Panc1 (cell line): ENCODE measurements at places on chromosomes 3 and 15. TPM values are rescaled to one million over a fixed set of nuclear protein-coding genes. Genes with fewer than 3 reads are reported as not detected.

DNA sequence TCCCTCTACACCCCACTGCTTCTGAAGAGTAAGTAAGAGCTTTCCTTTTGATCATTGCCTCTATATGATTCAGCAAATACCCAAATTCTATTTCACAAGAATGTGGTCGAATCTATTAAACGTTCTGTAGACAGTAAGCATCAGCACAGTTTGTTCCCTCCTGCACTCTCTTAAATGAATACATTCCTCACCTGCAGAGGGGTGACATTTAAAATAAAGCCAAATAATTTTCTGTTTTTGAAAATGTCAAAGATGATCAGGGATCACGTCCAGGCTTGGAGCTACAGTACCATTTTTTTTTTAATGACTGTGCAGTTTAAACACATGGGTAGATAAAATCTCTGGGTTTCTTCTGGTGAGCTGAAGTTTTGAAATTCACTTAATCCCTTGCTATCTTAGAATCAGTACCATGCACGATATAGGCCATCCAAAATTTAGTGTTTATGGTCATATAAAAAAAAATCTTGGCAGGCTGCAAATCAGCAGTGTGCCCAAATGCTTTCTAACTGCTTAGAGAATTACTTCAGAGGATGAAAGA, 12.8 kb downstream of the PYDC2 start:
- no peak for DNase-seq

The SYNPR gene
- total RNA-seq: not detected

DNA sequence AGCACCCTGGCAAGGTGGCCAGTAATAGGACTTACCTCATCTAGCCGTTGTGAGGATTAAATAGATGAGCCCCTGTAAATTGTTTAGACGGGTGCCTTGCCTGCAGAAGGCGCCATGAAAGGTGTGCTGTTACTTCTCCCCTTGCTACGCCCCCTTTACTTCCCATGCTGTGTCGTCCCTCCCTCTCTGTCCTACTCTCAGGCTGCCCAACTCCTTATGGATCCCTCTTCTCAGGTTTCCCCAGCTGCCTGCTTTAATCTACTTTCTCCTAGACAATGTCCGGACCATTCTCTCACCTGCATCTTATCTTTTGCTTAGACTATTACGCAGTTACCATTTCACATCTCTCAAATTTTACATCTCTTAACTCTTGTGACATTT, 1.7 kb upstream of the FBXW12 start:
- no peak for DNase-seq

The SAXO2 gene
- 1.1 TPM for total RNA-seq

The PRR20G gene
- not detected for total RNA-seq

GRCh38 chr15:96300836-96301235, 29.7 kb upstream of the NR2F2 start:
- DNase-seq: no peak

- no peak for DNase-seq
These were observed 290.0 kb downstream of the ADAMTSL3 start for GRCh38 chr15:83943849-83944404.

GRCh38 chr3:66302288-66302687, 81.5 kb downstream of the SLC25A26 start:
- no peak for DNase-seq

GRCh38 chr15:69824075-69824876, 273.4 kb downstream of the TLE3 start:
- DNase-seq: no peak

- DNase-seq: no peak
These were observed 14.2 kb downstream of the GPR15 start for GRCh38 chr3:98545940-98546339.

- no peak for DNase-seq
These were observed 154.5 kb downstream of the TMCO5A start for GRCh38 chr15:38088971-38089370.

DNA sequence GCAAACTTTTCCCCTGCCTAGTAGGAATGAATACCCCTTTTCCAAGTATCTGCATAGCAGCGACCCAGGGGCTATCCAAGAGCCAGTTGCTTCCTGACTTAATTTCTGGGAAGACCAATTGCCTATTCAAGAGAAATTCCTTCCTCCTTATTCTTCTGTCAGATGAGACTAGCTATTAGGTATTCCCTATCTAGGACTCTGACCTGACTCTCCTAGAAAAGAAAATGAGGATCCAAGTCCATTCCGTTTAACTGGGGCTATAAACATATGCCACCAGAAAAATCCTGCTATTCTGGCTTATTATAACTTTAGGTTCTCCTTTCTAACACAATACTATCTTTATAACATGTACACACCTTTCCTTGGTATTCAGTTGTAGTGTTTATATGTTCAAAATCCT, 1.7 kb downstream of the HHLA2 start:
- DNase-seq: no peak

The TGM4 gene
- total RNA-seq: 0.46 TPM

The C3orf49 gene
- not detected for total RNA-seq

GRCh38 chr15:99143655-99144610, 39.1 kb downstream of the SYNM start:
- DNase-seq: no peak

The SLC6A11 gene
- not detected for total RNA-seq

- DNase-seq: no peak
These were observed 393.2 kb downstream of the SOX2 start for GRCh38 chr3:182104881-182105280.

DNA sequence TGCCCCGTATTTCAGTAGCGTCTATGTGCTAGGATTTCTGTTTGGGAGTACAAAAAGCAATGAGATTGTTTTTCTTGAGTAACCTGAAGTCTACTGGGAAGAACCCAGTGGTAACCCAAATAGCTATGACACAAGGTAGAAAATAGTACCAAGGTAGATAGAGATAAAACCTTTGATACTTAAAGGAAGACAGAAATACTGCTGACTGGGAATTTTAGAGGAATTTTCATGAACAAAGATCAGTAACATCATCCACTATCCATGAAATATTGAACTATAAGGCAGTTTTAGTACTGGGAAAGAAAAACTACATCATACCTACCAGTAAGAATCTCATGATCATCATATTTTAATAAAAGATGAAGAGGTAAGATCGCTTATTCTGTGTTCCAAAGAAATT, 489.8 kb downstream of the LPP start:
- no peak for DNase-seq

The WDR93 gene
- 0.18 TPM for total RNA-seq

DNA sequence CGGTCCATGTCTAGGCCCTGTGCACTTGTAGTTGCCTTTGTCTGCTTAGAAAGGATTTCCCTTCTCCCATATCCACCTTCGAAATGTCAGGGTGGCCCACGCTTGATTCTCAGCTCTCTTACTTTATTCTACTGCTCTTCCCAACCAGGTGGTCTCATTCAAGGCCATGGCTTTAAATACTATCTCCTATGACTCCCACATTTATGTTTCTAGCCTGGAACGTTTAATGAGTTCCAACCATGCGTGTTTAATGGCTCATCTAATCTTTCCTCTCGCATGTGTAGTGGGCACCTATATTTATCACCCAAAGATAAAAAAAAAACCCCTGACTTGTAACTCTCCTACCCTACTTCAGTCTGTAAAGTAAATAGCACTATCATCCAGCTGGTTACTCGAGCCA, 727.2 kb upstream of the CFAP20DC start:
- no peak for DNase-seq

DNA sequence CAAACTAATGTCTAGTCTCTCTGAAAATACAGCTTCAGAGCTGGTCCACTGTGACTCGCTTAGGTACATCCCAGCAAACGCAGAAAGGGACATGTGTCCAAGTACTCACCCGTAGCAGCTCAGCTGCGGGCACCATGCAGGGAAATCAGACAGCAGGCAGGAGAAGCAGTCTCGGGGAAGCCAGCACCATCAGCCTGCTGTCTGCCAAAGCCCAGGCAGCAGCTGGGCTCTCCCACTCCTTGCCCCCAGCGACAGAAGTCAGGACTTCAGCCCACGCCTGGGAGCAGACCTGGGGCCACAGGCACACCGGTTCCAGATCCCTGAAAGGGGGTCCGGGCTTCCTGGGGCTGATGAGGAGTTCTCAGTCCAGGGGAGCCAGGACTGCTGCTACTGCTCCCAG, 34.9 kb downstream of the SEMA5B start:
- no peak for DNase-seq

The GOLGA6L2 gene
- not detected for total RNA-seq

GRCh38 chr3:193701953-193702635, 109.1 kb downstream of the OPA1 start:
- no peak for DNase-seq

- no peak for DNase-seq
These were observed 69.9 kb downstream of the CDC25A start for GRCh38 chr3:48118322-48118721.

DNA sequence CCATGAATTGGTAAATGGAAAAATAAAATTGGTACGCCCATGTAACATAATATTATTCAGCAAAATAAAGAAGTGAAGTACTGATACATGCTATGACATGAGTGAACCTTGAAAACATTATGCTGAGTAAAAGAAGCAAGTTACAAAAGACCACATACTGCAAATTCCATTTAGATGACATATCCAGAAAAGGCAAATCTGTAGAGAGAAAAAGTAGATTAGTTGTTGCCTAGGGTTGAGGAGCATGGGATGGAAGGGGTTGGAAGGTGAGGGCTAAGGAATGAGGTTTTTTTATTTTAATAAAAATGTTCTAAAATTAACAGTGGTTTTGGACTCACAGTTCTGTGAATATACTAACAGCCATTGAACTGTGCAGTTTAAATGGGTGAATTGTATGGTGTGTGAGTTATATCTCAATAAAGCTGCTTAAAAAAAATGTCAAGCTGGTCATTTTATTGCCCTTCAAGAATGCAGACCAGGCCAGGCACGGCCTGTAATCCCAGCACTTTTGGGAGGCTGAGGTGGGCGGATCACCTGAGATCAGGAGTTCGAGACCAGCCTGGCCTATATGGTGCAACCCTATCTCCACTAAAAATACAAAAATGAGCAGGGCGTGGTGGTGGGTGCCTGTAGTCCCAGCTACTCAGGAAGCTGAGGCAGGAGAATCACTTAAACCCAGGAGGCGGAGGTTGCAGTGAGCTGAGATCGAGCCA, 8.1 kb upstream of the DLG1 start:
- DNase-seq: no peak

The BDH1 gene
- 4.8 TPM for total RNA-seq

DNA sequence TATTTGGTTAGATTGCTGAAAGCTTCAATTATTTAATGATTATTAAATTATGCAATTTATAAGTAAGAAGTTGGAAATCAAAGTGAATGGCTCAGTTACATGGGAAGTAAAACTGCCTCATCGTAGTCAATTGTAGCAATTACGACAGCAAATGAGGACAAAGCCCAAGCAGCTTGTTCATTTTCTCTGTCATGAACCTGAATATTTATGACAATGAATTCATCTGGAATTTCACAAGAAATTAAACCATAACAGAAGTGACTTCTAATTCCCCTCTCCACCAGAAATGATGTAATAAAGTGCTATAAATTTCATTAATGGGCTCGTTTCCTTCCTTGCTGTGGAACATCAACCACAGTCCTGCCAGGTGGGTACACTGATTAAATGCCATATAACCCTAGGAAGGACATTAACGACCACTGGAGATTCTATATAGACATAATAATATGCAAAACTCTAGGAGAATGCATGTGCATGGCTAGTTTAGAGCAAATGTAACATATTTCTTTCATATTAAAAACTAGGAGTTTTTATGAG, 273.8 kb upstream of the DCBLD2 start:
- no peak for DNase-seq

GRCh38 chr3:126523745-126524428, at the start of gene CHST13:
CHST13 (plus strand) TSS chr3:126524155; CDS start chr3:126524333, 178 bp downstream.
- no peak for DNase-seq

The SLC9C1 gene
- not detected for total RNA-seq

DNA sequence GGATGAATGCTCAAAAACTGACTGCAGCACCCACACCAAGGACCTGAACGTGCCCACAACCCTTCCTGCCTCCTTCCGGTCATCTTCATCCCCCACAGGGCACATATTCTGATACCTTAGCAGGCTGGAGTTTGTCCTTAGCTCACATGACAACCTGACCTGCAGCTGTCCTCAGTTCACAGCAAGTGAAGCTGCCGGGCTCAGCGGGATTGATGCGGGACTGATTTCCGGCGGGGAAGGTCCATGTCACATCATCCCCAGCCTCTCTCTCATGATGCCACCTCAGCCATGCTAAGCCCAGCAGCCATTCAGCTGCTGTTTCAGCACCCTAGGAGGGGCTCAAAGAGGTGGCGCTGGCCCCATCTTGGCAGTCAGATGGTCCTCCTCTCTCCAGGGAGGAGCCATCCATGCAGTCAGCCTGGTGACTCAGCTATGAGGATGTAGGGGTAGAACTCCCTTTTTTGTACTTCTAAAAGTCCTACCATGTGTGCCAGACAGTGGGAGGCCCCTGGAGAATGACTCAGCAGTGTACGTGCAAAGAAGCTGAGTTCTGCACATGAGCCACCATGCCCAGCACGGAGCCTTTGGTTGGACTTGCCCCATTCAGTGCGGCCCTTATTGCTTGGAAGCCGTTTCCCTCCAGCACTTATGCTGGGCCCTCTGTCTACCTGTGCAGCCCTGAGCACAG, 9.5 kb downstream of the CA12 start:
- no peak for DNase-seq

- DNase-seq: no peak
These were observed 878.5 kb downstream of the ROBO1 start for GRCh38 chr3:78889348-78889747.

- no peak for DNase-seq
These were observed 508.8 kb downstream of the RBMS3 start for GRCh38 chr3:29789686-29790085.

The SEC22A gene
- total RNA-seq: 22.7 TPM

DNA sequence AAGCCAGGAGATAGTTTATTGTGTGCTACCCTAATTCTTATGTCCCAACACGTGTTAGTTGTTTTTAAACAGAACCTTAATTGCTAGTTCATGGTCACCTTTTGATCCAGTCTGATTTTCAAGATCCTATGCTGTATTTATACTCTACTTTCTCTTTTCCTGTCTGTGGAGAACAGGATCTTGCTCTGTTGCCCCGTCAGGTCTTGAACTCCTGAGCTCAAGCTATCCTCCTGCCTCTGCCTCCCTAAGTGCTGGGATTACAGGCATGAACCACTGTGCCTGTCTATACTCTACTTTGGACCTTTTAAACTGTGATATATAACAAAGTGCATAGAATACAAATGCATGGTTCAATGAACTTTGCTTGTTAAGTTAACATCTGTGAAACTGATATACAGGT, 44.7 kb upstream of the TSC22D2 start:
- DNase-seq: no peak

DNA sequence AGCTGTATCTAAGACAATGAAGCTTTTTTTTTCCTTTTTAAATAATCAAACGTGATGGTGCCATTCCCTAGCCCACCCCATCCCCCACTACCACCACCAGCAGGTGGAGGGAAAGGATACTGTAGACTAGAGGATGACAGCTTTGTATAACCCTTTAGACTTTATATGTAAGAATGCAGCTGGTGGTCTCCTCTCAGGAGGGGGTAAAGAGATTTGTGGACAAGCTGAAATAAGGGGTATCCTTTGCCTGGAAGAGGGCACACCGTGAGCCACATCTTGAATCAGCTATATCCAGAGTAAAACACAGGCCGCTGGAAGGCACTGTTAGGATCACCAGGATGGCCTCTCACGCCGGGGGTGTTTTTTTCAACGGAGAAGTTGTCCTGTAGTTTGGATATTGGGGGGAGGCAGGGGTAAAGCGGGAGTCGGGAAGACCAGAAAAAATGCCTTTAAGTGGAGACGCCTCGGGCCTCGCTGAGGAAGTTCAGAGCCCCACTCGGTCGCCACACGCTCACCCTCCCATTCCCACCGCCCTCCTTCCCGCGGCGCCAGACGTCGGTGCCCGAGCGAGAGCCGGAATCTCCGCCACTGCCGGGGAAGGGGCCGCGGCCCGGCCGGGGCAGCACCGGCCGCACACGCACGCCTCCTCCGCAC, 986 bp downstream of the KPNA4 start:
- DNase-seq: no peak
